ENCODE measurements at places on chromosomes 4 and X.

DNA sequence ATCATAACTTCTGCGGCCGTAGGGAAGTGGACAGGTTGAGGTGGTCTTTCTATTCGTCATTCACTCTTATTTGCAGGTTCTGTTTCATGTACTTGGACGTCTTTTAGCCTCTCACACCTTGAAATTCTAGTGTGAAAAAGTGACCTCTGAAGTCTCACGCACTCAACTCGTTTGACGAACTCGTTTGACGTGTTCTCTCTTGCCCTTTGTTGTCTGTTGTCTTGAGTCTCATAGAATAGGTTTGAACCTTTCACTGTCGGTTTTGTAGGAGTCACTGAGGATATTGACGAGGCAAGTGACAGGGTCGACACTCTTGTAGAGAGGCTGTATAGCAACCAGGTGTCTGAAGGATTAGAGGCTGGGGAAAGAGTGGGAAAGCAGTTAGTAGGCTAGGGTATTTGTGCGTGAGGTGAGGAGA lies 1.1 kb upstream of the PGRMC2 start:
- no peak for DNase-seq

DNA sequence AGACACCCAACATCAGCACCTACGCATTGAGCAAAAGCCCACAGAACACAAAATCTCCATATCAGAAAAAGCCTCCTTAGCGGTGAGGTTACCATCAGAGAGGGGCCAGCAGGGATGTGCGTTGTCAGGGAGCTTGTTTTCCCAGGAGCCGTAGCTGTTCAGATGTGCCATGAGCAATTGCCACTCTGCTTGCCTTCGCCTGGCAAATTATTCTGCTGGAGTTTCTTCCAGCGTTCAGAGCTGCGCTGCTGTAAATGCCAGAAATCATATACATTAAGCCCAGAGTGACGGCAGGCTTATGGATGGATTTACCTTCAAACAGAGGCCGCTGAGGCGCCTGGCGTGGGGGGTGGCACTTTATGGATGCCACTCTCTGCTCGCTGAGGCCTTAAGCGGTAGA lies 632.3 kb downstream of the BCOR start:
- DNase-seq, result no peak

DNA sequence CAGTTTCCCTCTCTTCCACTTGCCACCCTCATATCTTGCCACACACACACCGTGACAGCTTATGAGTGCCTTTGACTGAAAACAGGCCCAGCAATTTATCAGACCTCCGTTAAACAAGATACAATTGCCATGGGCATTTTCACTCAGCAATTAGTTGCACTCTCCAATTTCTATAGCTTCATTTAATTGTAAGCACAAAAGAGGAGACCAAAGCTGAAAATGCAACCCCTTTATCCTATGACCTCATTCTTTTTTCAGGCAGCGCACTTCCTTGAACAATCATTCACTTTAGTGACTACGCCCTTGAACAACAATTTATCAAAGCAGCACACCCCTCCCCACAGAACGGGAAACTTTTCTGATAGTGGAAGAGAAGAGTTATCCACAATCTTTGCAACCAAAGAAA lies 4.1 kb downstream of the POF1B start:
- DNase-seq, result no peak

DNA sequence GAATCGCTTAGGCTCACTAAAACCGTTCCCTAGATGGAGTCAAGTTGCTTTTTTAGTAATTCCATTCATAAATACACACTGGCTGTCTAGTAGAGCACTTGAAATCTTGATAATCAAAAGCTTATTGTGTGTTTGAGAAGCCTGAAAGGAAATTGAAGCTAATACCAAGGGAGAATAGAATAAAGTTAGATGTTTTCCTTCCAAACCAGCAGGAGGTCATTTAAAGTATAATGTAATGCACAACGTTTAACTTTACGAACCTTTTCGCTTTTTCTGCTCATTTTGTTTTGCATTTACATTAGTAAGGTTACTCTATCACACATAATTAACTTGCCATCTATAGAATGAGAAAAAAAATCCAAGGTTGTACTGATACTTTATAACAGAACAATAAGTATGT lies 440.9 kb downstream of the NKX6-1 start:
- no peak for DNase-seq

DNA sequence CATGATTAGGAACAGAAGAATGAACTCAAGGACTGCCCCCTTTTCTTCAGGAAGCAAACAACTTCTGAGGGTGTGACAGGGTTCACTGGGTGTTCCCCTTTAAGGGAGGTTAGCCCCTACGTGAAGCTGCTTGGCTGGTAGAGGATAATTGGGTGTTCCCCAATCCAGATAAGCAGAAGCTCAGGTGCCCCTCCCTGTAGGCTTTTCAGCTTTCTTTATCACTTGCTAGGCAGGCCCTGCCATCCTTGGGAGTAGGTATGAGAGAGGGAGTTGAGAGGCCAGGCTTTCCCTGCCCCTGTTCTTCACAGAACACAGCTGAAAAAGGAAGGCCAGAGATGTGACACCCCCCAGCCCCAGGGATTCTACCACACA lies 44.2 kb downstream of the RTL9 start:
- no peak for DNase-seq

DNA sequence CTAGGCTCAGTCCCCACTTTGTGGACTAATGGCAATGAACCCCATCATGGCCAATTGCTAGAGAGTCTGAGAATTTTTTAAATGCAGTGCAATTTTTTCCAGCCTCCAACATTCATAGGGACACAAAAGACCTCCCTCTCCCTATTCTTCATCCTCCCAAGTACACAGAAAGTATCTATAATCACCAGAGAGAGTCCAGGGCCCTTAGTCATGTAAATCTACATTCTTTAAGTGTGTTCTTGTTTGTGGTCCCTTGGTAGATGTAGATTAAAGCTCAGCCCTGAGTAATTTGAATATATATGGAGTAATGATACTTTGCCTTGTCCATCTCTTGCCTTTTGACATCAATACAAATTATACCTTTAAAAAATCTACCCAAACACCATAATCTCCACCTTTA lies 51.3 kb upstream of the ATXN3L start:
- DNase-seq, result no peak

DNA sequence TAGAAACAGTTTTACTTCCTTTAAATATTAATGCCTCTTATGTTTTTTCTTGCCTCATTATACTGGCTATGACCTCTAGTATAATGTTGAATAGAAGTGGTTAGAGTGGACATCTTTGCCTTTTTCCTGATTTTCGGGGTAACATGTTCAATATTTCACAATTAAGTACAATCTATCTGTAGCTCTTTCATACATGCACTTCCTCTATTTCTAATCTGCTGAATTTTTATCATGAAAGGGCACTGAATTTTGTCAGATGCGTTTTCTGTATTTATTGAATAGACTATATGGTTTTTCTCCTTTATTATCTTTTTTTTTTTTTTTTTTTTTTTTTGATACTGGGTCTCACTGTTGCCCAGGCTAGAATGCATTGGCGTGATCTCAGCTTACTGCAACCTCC lies 29.0 kb downstream of the MECP2 start:
- DNase-seq, result no peak

GRCh38 chrX:111041018-111041462 lies 55.0 kb upstream of the PAK3 start:
- no peak for DNase-seq

DNA sequence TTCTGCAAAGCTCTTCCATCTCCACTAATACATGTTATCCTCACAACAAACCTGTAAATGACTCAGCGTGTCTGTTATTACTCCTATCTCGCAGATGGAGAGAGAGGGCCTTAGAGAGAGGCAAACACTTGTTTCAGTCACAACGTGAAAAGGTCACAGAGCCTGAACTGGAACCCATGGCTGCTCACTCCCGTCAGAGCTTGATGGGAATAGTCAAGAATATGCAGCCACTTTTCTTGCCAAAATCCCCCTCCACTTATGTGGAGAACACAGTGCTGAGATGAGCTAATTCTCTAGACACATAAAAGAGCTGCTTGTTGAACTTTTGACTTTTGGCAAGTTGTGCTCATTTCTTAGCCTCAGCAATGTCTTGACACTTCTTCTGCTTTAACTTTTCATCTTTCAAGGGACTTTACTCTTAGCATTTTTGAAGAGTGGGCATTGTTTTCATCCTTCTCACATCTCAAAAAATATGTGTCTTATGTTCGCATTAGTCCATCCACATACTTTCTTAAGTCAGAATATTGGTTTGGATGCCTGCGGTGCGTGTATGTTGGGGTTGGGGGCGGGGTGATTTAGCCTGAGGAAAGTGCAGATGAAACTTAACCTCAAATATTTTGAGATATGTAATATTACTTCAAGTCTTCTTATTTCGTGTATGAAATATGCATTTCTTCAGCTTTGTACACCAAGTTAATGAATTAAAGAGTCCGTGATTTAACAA lies 69.2 kb downstream of the SYNPO2 start:
- no peak for DNase-seq

DNA sequence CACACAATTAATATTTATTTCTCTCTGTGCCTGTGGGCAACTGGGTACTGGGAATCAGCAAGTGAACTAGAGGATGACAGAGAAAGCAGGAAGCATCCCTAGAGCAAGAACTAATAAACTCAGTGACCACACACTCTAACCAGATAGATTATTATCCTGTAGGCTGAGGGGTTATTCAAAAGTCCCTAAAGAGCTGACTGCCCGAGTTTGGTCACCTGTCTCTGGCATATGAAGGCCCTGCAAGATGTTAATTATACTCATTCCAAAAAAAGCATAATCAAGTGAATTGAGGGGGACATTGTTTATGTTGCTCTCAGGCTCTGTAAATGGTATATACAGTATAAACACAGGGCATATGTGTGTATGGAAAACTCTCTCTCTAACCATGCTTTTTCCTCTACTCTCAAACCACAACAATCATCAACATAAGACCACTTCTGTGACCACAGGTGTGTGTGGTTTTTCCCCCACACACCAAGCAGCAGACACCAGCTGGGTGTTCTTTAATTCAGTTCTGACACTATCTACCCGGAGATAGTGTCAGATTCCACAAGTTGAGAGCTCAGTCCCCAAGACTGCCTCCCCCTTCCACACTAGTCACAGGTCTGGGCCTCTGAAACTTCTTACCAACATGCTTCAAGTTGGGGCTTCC lies 6.2 kb upstream of the HPSE start:
- peak; percentile 6 for DNase-seq

DNA sequence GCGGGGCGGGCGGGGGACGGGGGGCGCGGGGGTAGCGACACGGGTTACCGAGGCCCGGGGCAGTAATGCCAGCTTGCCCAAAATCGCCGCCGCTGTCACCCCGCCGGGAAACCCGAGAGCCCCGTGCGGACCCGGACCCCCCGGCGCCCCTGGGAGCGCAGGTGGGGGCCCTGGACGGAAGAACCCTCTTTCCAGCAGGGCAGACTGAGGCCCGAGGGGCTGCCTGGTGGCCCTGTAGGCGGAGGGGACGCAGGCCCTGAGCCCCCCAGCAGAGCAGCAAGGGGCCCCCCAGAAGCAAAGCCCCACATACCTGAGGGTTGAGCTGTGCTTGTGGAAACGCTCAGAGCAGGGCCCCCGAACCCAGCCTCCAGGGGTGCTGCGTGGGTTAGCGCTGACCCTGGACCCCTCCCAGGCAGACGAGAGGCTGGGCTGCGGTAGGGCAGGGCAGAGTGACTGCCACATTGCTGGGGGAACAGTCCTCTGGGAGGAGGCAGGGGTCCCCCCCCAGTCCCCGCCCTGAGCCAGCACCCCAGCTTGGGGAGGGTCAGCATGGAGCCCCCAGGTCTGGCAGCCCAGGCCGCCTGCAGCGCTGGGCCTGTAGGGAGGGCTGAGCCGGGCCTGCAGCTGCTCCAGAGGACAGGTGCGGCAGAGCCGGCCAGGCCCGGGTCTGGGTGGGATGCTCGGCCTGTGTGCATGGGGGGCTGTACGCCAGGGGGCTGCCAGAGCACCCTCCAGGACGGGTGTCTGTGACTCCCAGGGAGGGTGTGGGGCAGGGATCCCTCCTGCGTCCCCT lies 646 bp downstream of the DOK7 start:
- no peak for DNase-seq

- no peak for DNase-seq
These were observed 10.1 kb upstream of the ERAS start for GRCh38 chrX:48816014-48816810.

GRCh38 chrX:14291666-14292500 lies 237.5 kb upstream of the GLRA2 start:
- no peak for DNase-seq

- DNase-seq, result no peak
These were observed 57.9 kb upstream of the TMPRSS11A start for GRCh38 chr4:68021185-68021584.

- no peak for DNase-seq
These were observed 42.4 kb downstream of the EVC start for GRCh38 chr4:5753366-5753765.

- DNase-seq, result no peak
These were observed 25.3 kb downstream of the FAM241A start for GRCh38 chr4:112170451-112170993.

- no peak for DNase-seq
These were observed 78.2 kb downstream of the GLRA2 start for GRCh38 chrX:14607446-14607985.

GRCh38 chr4:54879576-54879975 lies 221.8 kb downstream of the KIT start:
- no peak for DNase-seq

DNA sequence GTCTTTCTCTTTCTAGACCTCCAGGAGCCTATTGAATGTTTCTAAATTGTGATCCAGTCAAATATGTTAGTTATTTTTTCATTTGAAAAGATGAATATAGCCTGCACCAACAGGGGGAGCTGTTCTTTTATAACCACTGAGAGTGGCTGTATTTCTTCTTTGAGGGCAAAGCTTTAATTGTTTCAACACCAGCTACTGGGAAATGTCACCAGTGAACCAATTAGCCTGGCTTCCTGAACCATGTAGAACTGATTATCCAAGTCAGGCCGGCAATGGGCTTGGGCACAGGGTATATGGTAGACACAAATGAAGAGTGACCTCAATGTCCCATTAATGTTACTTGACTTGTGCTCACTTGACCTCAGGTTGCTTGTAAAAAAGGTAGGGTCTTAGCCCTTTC lies 4.8 kb upstream of the DAPP1 start:
- DNase-seq, result peak; percentile 3

DNA sequence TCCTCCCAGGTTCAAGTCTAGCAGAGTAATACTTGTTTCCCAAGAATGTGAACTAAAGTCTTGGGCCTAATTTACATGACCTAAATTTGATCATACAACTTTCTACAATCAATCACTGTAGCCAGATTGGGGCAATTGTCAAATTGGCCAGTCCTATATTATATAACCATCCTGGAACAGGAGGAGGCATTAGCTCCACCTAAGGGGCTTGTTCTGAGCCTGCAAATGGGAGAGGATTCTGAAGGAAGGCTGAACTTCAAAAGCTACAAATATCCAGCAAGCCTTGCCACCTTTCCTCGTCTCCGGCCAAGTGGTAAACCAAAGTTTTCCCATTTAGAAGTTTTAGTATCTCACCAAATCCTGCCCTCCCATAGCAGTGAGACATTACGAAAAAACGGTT lies 1289.6 kb upstream of the TENM3 start:
- DNase-seq, result no peak

- no peak for DNase-seq
These were observed 465.2 kb upstream of the IGFBP7 start for GRCh38 chr4:57575426-57575825.

Data from stimulated activated CD8-positive, alpha-beta memory T cell treated with anti-CD3 and anti-CD28 coated beads, Interleukin-4, amount 100 ng/mL, for 4 hours (primary cell).